ENCODE measurements at places on chromosomes 5 and 9. TPM values are rescaled to one million over a fixed set of nuclear protein-coding genes. Genes with fewer than 3 reads are reported as not detected.
A peak's percentile ranks its signal among the peaks of the same experiment; 100 is the strongest.

DNA sequence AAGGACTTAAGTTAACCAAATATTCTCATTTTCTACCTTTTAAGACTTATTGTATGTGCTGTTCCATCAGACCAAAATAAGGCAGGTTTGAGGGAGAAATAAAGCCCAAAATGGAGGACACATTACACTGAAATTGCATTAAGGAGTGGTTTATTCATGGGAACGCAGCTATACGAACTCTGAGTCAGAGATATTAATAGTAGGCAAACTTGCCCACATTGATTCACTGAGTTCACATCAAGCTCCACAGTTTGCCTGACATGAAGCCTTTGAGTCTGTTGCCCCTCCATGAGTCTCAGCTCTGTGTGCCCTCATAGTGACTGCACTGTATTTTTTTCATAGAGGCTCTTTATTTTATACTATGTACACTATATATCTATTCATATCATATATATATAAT, 135.0 kb upstream of the SNX2 start:
- DNase-seq, result no peak

GRCh38 chr9:92745881-92746280, 18.8 kb downstream of the BICD2 start:
- DNase-seq, result no peak

GRCh38 chr9:21747175-21747574, 55.3 kb upstream of the MTAP start:
- peak; percentile 5 for DNase-seq

- peak; percentile 48 for DNase-seq
These were observed 58.7 kb upstream of the NFIB start for GRCh38 chr9:14372437-14373335.

DNA sequence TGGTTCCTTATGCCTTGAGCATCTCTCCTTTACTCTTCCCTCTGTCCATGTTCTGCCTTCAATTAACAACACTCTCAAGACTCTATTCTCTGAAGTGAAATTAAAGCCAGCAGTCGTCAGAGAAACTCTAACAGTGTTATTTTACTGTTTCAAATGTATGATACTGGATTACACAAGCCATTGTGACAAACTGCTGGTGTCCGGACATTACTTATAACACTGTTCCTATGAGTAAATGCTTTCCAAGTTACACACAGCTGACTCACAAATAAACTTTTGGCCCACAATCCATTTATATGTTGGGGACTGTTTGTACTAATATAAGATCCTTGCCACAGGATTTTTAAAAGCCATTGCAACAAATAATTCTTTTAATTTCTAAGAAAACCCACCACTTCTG, 63.2 kb upstream of the GHR start:
- peak; percentile 4 for DNase-seq

DNA sequence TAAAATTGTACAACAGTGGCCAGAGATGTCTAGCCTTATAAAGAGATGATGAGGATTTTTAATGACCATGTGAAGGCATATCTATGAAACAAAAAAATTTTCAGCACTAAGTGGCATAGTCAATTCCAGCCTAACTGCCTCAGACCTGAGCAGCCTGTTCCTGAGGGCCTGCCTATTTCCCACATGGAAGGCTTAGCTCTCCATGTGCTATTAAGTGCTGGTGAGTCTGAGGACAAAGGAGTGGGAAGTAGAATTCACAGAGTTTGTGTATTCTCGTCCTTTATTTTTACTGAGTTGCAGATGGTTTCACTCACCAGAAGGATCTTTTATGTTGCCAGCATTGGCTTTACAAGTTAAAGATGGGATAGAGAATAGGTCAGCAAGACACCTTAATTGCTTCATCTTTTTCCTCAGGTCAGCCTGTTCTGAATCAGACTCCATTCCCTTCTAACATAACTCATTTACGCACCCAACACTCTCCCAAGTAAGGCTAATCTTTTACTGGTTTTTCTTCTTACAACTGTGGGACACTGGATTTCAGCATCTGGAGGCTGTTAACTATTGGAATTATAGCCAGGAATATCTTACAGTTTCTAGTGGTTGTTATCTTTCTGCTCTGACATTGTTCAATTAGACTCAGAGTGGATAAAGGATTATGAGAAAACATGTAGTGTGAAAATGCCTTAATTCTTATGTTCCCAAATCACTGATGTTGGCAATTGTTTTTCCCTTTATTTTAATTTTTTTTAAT, 76.8 kb downstream of the ISOC1 start:
- DNase-seq, result no peak

C5orf58 gene
- total RNA-seq, result not detected

ROPN1L gene
- total RNA-seq, result 0.35 TPM

GPRIN1 gene
- 2.0 TPM for total RNA-seq
